ENCODE measurements at places on chromosomes 11 and 22.

GRCh38 chr11:2378527-2379210 is 1.6 kb downstream of the CD81 start:
- DNase-seq, result peak; percentile 77

DNA sequence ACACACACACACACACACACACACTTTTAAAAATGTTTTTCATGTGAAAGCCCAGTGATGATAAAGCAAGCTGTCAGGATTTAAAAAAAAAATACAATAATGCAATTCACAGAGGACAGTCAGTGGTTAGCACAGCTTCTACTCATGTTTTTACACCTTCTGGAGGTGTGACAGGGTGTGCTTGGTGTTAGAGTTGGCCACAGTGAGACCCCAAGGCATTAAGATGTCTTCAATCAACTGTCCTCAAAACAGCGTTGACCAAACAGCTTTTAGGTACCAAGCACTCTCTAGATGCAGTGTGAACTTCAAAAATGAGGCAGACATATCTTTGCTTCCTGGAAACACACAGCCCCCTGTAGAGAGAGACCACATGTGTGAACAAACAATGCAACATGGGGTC is 166.4 kb upstream of the TBCEL start:
- DNase-seq, result no peak

DNA sequence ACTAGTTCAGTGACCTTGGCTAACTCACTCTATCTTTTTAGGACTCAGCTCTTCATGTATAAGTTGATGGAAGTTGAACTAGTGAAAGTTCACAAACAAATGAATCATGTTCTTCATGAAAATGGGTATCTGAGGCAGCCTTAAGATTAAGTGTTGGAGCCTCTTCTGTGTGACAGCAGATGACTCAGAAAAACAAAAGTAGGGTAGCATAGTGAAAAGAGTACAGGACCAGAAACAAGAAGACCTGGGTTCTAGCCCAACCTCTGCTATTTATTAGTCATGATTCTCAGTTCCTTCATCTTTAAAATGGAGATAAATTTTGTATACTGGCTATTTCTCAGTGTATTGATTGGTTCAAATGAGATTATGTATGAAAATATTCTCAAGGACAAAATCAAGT is 60.2 kb downstream of the USP35 start:
- DNase-seq, result no peak

- DNase-seq, result no peak
Measured at GRCh38 chr11:1969776-1970175, 22.6 kb downstream of the MRPL23 start.

GRCh38 chr11:68371171-68372041 is 59.0 kb downstream of the LRP5 start:
- DNase-seq, result no peak
